EL (cell line): ENCODE measurements at places on chromosomes 4 and X.

- peak; percentile 36 for DNase-seq
Measured at GRCh38 chr4:29310252-29310651, 1409.9 kb upstream of the PCDH7 start.

- DNase-seq, result no peak
Measured at GRCh38 chr4:8507624-8508023, 67.0 kb downstream of the TRMT44 start.

DNA sequence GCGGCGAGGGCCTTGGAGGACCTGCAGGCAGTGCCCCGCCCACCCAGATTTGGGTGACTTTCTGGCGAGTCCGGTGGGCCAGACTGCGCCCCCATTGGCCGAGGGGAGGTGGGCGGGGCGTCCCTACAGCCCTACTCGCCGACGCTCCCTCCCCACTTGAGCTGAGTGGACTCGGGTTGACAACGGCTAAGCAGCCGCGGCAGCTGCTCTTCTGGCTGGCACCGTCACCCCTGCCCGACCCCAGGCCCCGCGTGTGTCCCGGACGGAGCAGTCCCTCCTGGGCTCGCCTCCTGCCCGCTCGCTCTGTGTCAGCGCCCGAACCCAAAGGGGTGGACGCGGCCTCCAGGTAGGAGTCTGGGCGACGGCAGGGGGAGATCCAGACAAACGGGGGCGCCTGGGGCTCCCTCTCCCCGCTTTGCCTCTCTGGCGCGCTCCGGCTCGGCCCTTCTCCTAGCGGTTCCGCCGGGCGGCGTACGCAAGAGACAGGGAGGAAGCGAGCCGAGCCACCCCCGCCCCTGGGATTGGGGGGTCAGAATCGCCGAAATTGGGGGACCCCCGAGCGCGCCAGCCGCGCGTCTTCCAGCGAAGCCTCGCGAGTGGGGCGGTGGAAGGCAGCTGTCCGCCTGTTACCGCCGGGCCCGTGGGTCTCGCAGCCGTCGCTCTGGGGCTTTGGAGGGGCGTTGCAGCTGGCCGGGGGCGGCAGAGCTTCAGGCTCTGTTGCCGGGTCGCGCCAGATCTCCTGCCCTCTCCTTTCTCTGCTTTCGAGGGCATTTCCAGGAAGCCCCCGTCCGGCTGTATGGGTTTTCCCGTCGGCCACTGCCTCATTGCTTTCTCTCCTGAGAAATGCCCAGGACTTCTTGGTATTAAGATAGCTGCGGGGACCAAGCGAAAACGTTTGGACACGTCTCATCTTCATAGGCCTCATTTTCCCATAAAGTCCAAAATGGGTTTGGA, 46.3 kb downstream of the STARD8 start:
- peak; percentile 79 for DNase-seq

GRCh38 chrX:54509400-54509799, 13.4 kb upstream of the FGD1 start:
- peak; percentile 40 for DNase-seq

DNA sequence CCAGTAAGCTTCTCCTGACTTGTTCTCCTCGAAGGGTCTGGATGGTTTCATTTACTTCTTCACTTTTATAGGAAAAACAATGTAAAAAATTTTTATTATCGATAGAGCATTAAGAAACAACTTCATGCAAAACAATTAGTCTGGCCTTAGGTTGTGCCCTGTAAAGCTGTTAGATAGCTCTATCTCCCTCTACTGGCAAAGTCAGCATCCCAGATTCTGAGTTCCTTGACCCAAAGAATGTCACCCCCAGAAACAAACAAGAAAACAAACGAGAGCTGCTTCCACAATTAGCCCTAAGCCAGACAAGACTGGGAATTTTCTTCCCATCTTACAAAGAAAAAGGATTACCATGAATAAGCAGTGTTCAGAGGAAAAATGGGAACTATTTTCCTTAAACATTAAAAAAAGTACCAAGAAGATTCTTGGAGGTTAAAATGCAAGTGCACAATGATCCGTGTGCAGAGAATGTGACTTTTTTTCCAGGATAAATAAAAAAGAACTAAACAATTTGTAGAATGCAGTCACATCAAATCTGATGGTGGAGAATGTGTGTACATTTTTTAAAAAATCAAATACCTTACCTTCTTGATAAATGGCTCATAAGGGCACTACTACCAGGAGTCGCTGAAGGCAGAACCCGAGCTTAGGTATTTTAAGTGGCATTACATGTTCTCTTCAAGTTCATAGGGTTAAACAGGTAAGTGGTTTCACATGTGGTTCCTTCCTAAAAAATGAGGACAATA, 293.2 kb downstream of the FBXO8 start:
- DNase-seq, result peak; percentile 7

GRCh38 chrX:20654596-20655106, 387.9 kb upstream of the RPS6KA3 start:
- DNase-seq, result no peak

GRCh38 chrX:135543172-135543571, 22.7 kb downstream of the INTS6L start:
- DNase-seq, result no peak
